Activated CD4-positive, alpha-beta T cell treated with anti-CD3 and anti-CD28 coated beads, Interleukin-2, amount 50 U/mL, for 4 hours (primary cell): ENCODE measurements at places on chromosomes 6 and 20.

DNA sequence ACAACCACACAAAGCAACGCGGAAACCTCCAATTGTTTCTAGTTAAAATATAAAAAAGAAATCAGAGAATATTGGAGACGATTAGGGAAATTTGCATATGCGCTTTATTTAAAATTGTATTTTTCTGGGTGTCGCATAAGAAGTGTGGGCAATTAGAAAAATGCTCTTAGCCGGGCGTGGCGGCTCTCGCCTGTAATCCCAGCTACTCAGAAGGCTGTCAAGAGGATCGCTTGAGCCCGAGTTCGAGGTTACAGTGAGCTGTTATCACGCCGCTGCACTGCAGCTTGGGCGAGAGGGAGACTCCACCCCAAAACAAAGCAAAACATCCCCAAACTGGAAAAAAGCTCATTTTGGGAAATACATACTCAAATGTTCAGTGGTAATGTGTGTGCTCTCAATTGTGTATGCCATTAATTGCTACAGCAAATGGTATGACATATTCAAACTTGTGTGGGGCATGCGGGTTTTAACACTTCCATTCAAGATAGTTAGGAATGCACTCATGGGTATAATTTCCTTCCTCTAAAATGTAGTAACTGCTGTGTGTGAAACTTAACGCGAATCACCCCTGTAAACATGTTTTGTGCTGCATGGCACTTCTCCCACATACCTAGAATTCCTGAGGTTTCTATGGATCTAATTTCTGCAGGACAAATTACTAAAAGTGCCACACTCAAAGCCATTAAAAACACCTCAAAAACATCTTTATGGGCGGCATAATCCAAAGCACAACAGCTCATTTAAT, 54.7 kb upstream of the HFE start:
- no peak for DNase-seq

GRCh38 chr20:4787069-4787468, 65.4 kb downstream of the PRND start:
- DNase-seq, result no peak

- DNase-seq, result no peak
These were observed 10.2 kb downstream of the SLC22A1 start for GRCh38 chr6:160131636-160132296.

DNA sequence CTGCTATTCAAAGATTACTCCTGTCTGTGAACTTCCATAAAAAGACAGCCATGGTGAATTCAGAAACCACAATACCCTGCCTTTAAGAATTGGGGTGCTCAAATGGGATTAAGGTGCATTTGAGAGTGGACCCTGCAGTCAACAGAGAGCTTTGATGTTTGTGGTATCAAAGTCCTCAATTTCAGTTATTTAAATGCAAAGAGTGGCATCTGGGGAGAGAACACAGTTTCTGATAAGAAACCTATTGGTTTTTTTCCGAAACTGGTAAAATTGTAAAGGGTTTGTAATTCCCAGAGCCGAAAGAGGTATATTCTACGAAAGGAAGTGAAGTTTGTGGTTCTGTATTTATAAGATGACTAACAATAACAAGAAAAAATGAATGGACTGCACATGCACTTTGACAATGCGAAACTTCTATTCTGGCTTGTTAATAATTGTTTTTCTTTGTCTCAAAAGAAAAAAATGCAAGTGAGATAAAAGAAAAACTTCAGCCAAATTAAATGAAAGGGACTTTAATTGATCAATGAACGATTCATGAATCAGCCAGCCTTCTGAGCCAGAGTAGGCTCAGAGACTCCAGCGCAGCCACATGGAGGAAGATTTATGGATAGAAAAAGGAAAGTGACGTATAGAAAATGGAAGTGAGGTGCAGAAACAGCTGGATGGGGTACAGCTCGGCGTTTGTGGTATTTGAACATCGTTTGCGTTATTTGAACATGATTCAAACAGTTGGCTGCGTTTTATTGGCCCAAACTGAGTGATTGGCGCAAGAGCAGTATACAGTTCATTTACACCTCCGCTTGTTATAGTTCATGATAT, 70.5 kb upstream of the DUSP22 start:
- DNase-seq, result no peak

DNA sequence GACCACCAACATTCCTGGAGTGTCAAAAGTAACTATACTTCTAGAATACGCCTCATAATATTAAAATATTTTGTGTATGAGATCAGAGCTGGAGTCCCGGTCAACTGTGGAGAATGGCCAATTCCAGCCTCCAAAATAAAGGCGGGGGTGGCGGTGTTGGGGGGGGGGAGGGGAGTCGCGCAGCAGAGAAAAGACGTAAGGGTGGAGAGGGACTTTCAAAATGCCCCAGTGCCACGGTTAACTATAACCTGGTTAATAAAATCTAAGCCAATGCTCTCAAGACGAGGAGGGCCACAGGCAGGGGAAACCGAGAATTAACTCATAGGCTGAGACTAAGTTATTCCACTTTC, 1.3 kb downstream of the NUP153 start:
- no peak for DNase-seq

DNA sequence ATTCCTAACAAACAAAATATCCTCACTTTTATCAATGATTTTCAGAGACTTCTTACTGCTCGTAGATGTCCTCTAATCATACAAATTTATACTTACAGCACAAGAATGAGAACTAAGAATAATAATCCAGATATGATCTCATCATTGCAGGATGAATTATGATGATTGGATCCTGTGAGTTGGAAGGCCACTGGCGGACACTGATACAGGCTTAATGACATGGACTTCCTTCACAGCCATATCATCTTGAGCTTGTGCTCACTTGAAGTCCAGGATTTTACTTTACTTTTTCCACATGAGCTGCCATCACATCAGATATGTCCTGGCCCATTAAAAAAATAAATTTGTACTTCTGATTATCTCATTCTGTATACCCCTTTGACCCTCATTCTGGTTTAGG, 94.3 kb downstream of the NKAIN2 start:
- no peak for DNase-seq

DNA sequence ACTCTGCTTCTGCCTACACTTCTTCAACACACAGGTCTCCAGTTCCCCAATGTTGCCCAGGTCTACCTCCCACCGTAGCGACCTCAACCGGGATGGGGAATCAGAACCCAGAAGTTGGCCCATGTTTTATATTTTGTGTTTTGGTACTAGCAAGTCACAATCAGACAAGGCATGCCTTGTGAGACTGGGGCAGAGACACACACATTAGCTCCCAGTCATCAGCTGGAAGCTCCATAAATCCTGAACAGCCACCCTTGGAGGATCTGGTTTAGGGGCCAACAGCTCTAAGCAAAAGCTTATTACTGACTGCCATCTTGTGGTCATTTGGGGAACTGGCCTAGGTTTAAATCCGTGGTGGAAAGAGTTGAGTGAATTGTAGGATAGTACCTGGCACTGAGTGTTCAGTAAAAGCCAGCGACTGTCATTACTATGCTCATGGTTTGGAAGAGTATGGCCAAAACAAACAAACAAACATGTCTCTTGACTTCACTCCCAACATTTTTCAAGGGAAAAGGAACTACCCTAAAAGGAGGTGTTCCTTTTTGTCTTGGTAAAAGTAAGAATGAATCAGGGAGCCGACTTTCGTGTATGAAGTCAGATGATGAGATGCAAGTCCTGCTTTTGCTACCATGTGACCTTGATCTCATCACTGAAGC, 40.5 kb downstream of the PIM1 start:
- DNase-seq, result peak; percentile 70

DNA sequence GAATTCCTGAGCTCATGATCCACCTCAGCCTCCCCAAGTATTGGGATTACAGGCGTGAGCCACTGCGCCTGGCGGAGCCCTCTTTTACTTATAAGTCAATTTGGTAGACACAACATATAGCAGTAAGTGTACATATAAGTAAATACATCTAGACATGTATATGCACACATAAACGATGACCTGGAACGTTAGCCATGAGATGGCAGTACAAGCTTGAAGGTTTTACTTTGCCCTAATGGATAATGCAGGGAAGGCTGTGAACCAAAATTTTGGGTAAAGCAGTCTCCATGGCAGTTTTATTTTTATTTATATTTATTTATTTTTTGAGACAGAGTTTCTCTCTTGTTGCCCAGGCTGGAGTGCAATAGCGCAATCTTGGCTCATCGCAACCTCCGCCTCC, 2.4 kb upstream of the GNMT start:
- DNase-seq, result no peak

DNA sequence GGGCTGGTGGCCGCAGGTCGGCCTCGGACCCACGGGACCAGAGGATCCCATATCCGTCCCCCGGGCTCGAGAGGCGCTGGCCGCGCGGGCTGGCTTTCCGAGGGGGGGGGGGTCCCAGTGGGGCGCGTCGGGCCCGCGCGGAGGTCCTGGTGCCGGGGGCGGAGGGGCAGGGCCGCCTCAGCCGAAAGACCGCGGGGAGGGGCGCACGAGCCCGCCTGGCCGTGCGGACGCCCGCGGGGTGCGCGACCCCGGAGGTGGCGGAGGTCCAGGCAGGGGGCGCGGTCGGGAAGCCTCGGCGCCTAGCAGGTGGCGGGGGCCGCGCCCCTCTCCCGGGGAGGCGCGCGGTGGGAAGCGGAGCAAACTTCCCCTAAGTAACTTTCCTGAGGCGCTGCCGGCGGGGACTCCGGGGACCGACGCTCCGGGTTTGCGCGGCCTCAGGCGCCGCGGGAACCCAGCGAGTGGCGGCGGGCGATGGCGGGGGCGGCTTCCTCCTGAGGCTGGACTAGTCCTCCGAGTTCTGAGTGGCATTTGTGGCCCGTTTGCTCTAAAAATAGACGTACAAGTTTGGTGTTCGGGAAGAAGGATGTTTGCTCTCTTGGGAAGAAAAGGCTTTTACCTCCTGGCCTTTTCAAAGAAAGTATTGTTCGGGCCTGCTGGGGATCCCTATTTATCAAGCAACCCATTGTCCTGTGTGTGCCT, 26.5 kb upstream of the BTBD3 start:
- DNase-seq, result no peak

DNA sequence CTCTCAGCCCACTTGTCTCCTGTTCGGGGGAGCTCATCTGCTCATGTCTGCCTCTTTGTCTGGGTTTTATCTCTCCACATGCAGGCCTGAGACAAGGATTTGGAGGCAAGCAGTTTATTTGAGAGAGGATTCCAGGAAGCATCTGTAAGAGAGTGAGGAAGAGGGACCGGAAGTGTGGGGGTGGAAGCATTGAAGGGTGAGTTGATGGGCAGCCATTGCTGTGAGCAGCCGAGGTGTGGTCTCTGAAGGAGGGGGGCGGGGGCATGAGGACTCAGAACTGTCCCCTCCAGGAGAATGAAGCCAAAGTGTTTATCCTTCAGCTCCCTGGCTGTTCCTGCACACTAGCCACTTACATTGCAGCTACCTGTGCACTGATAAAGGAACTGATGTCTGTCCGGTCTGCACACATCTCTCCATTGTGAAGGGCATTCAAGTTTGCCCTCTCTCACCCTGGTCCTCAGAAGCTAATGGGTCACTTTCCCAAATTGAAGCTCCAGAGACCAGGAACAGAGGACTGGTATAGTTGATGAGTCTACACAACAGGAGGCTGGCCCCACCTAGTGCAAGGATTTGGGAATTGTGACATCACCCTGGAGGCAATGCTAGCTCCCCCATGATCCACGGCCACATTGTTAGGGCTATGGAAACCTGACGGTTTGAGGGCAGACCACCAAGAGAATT, 100.5 kb upstream of the FOXA2 start:
- no peak for DNase-seq

DNA sequence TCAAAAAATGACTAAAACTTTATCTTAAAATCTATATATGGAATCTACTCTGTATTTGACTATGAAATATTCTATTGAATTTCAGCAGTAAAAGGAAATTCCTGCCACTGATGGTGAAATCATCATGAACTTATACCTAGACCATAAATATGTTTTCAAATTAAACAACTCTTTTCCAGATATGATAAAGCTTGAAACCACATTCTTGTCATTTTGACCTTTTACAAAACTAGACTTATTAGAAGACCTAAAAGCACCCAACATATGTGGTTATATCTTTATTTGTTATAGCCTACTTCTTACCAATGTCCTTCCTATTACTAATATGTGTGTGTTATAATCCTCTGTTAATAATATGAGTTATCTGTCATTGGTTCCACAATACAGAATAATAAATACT, 35.3 kb downstream of the FRK start:
- no peak for DNase-seq

DNA sequence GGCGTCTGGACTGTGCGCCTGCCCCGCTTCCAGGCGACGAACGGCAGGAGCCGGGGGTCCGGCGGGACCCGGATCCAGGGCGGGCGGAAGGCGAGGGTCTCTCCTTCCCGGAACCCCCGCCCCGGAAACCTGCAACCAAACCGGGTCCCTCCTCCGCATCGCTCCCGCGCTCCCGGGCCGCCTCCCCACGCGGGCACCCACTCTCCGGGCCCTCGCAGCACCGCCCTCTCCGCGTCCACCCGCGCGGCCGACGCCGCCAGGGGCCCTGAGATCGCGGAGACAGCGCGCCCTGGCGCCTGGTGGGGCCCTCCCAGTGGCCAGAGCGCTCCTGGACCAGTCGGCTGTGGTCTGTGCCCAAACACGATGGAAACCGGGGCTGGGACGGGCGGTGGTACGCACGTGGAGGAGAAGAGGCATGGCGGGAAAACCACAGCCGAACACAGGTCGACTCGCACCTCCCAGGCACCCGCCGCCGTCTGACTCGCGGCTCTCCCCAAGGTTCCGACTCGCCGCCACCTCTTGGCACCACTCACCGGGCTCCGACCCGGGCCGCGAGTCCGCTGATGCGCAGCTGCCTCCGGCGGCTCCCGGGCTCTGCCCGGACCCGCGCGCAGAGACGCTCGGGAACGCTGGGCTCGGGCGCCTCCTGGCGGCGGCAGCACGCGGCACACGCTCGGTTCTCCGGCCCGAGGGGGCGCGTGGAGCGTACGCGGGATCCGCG, 7.9 kb downstream of the NKX2-2 start:
- peak; percentile 61 for DNase-seq

- DNase-seq, result no peak
These were observed 65.9 kb downstream of the FAM135A start for GRCh38 chr6:70479236-70479635.

- DNase-seq, result no peak
These were observed 216.7 kb upstream of the SLC35B3 start for GRCh38 chr6:8651998-8652397.

- DNase-seq, result no peak
These were observed 83.9 kb upstream of the LGSN start for GRCh38 chr6:63403725-63404124.
